ENCODE measurements at places on chromosomes 6 and 20.

DNA sequence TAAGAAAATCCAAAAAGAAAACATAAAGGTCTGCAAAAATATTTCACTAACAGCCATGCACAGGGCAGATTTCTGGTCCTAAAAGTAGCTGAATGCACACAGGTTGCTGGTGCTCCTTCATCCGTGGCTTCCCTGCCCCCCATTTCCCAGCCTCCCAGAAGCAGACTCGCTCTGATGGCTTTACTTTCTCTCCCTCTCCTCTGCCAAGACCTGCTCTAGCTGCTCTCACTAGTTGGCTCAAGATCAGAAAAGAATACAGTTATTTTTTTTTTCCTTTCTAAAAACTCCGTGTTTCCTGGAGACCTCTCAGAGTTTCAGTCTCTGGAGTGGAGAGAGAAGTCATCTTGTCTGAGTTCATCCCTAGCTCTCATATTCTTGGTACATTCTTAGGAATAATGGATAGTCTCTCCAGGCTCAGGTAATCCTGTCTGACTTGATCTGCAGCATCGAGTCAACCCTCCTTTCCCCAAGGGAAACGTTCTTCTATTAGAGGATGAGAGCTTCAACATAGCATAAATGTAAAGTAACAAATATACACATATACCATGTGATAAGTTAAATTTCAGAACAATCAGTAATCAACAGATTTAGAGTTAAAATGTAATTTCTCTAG lies 214.2 kb downstream of the TBC1D7 start:
- DNase-seq: no peak

DNA sequence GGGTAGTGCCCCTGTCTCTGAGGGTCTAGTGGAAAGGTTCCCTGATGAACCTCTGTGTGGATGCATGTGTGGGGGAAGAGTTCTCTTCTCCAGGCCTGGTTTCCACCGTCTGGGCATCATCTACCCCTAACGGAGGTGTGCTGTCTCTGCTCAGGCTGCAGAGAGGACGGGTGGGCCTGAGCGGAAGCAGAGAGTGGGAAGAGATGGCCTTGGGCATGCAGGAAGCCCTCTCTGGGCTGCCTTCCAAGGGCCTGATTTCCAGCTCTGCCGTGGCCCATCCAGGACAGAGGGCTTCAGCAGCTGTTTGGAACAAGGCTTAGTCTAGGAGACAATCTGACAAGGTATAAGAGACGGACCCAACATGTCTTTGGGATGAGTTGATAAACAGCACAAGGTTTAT lies 220.1 kb upstream of the DTNBP1 start:
- DNase-seq: no peak

- DNase-seq: no peak
Measured at GRCh38 chr6:35776364-35777215, at the start of gene CLPSL2. TSS of gene CLPSL2 (plus strand) at chr6:35776598. CDS start at chr6:35776619, 21 bp downstream.

GRCh38 chr6:117404548-117404947 lies 21.2 kb downstream of the ROS1 start:
- DNase-seq: no peak

DNA sequence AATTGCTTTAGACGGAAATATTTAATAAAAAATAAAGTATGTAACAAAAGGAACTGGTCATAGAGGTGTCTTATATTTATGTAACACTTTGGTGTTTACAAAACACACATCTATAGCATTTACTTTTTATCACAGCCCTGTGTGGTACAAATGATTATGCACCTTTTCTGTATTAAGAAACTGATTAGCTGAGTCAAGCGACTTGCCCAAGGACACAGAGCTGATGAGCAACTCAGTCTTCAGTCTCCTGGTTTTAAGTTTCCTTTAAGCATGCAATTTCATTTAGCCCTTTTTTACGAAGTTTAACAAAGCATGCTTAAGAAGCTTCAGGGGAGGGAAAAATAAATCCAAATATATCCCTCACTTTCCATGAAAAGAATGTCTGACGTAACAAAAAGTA lies 2.5 kb downstream of the DCDC2 start:
- DNase-seq: no peak

GRCh38 chr6:110875548-110876169 lies 1.1 kb downstream of the AMD1 start:
- DNase-seq: peak; percentile 72

- DNase-seq: no peak
Measured at GRCh38 chr20:4217349-4217841, 202.0 kb upstream of the RNF24 start.

GRCh38 chr6:169494038-169494437 lies 207.8 kb downstream of the WDR27 start:
- DNase-seq: no peak

GRCh38 chr6:165662749-165663376 lies at the start of gene PDE10A:
TSS of gene PDE10A (minus strand) at chr6:165663241. CDS start at chr6:165662811, 430 bp downstream.
- no peak for DNase-seq

GRCh38 chr6:64817525-64817924 lies 889.5 kb downstream of the EYS start:
- no peak for DNase-seq

GRCh38 chr6:8059129-8059528 lies 5.1 kb downstream of the BLOC1S5 start:
- no peak for DNase-seq

- no peak for DNase-seq
Measured at GRCh38 chr6:31737315-31737990, 1.1 kb upstream of the CLIC1 start.

GRCh38 chr6:73854998-73855718 lies 159.2 kb downstream of the CD109 start:
- no peak for DNase-seq

DNA sequence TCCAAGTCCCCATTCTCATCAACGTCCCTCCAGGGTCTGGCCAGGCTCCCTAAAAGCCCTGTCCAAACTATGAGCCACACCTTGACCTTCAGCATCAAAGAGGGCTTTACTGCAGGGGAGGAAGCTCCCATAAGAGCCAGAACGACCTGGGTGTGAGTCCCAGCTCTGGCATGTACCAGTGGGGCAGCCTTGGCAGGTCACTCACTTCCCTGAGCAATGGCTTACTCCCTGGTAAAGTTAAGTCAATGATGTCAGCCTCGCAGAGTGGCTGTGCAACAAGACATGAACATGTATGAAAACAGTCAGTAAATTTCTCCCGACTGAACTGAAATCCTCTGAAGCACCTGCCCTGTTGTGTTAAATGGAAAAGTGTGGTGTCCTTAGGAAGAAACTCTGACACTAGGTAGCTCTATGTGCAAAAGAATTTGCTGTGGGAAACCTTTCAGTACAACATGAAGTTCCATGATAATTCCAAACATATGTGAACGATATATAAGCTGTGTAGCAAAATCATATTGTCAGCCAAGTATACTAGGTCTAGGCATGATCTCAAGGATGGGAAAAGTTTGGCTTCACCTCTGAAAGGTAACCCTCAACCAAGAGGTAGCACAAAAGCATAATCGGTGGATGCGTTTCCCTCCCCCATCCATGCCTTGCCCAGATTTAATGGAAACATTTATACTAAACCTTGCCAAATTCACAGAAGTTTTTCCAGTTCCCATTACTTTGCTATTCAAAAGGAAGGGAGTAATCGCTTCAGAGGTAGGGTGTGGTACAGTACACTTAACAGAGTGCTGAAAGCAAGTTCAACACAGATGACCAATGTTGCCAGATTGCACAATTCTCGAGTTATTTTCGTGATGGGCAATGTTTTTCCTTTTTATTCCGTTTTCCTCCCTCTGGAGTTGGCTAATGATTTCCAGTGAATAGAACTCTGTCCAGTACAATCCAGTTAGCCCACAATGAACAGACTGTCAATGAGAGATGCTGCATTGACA lies 49.0 kb upstream of the RANBP9 start:
- DNase-seq: no peak

GRCh38 chr6:138824482-138825144 lies 28.7 kb downstream of the ECT2L start:
- DNase-seq: no peak

DNA sequence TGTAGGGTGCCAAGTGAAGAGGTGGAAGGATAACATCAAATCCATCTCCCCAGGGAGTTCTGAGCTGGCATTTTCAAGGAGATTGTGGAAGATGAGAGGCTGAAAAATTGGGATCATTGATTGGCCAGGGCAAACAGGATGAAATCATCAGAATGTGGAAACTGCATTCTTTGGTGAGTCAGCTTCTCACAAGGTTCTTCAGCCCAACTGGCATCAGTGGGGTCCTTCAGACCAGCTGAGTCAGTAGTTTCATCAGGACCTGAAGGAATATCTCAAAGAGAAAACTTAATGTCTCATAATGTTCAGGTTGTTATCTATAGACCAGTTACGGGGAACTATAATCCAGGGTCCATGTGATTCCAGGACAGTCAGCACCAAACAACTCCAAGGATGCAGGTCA lies 195.8 kb downstream of the HAO1 start:
- no peak for DNase-seq

GRCh38 chr20:19945732-19946670 lies 71.2 kb upstream of the NAA20 start:
- DNase-seq: no peak

DNA sequence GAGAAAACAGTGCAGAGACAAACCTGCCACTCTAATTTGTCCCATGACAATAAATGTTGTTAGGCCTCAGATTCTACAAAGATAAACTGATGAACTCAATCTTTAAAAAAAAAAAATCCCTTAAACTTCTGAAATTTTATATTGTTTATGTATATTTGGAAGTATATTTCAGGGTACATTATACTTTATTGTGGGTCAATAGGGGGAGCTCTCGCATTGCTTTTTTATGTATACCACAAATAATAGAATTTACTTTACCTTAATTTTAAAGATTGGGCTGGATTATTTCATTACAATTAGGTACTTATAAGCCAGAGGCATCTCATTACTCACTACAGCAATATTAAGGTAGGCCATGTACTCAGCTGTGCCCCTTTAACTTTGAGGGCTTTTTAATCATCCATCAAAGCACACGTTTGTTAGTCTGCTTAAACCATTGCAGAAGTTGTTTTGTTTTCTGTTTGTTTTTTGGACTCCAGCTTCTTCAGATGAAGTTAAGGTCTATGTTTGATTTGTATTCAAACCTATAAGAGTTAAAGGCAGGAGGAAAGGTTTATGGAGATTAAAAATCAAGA lies 56.3 kb upstream of the EYA4 start:
- no peak for DNase-seq

Measured in activated CD8-positive, alpha-beta memory T cell treated with anti-CD3 and anti-CD28 coated beads, Interleukin-2, amount 50 U/mL, for 4 hours (primary cell).